ENCODE measurements at places on chromosomes 4 and X.

- no peak for DNase-seq
Measured at GRCh38 chr4:176546975-176547374, 227.2 kb downstream of the SPCS3 start.

GRCh38 chrX:119273420-119274192 is 37.5 kb downstream of the PGRMC1 start:
- peak; percentile 94 for DNase-seq

DNA sequence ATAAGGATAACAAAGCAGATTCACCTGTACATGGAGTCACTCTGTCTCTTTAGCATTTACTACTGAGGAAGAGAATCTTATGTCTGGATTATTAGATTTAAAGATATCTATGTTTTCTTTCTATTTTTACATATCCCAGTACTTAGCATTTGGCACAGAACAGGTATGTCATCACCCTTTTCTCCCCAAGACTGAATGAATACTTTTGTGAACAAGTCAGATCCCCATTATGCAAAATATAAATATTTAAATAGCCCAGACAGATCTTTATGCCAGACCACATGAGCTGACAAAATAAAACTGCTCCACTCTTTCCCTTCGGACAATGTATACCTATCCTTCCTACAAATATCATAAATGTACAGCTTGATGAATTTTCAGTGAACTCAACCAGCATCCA is 94.5 kb downstream of the CASK start:
- no peak for DNase-seq

GRCh38 chrX:110286106-110286505 is 31.8 kb downstream of the AMMECR1 start:
- DNase-seq = no peak
